ENCODE measurements at places on chromosomes 1 and 21. TPM values are rescaled to one million over a fixed set of nuclear protein-coding genes. Genes with fewer than 3 reads are reported as not detected.

GRCh38 chr1:152050886-152051675, 14.3 kb upstream of the S100A11 start:
- peak; percentile 59 for ATAC-seq

GRCh38 chr21:36976882-36977651, 10.6 kb upstream of the HLCS start:
- no peak for ATAC-seq

- ATAC-seq = no peak
Measured at GRCh38 chr1:207821464-207822045, 69.7 kb downstream of the CD46 start.

DNA sequence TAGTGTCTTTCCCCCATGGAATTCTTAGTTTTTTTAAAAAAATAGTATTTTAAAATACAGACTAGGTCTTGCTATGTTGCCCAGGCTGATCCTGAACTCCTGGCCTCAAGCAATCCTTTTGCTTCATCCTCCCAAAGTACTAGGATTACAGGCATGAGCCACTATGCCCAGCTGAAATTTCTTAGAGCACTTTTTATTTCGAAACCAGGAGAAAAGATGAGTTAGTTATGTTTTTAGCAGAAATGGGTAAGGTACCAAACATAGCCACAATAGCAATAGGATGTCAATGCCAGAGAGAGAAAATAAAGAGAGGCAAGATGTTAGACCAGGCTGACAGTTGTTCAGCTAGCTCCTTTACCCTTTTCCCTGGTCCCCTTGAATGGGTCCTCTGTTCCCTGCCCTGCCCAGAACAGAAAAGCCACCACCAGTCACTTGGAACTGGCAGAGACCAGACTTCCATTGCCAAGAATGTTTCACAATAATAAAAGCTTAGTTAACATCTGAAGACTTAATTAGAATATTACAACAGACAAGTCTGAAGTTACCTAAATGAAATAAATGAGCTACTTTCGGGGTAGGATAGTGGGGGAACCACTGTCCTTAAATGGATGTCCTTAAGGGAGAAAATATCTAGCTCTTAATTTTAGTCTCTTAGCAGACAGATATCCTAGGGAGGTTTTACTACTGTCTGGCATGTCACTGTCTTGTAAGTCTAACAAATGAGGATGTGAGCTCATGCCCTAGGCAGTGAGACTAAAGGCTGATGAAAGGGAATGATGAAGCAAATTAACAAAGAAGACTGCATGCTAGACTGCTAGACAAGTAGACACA, 54.3 kb downstream of the ABL2 start:
- peak; percentile 79 for ATAC-seq

- no peak for ATAC-seq
Measured at GRCh38 chr1:227546598-227547309, 16.6 kb upstream of the ZNF678 start.

DNA sequence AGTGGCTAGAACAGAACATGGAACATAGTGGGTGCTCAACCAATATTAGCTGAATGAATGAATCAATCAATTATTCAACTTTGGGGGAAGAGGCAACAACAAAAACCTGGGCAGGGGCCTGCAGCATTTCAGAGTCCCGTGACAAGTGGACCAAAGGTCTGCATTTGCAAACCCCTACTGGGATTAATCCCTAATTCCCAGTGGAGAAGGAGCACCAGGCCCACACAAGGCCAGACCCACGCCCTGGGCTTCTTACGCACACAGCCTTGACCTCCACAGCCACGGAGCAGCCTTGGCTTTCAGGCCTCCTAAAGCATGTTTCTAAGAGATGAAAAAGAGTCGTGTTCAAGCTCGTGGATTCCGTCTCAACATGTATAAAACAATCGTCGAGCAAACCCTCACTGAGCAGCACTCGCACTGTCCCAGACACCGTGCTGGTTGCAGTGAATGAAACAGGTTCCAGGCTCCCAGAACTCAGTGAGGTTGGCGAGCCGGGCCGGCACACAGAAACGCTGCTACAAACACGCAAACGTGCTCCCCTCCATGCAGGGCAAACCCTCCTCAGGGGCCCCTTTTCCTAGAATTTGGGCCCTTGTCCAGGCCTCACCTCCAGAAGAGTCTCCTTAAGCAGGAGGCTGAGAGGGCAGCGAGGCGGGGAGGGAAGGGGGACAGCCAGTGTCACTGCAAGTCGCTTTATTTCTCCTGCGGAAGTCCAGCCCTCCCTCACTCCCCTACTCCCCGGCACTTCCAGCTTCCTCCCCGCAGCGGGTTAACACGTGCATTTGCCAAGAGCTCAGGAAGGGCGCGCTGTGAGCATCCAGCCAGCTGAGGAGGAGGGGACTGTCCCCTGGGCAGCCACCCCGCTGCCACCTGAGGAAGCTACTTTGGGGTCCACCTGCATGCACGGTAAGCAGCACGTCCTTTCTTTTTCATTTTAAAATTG, 556.4 kb downstream of the KIF26B start:
- peak; percentile 52 for ATAC-seq

GRCh38 chr21:18153063-18153462, 91.6 kb upstream of the CHODL start:
- ATAC-seq = no peak

- no peak for ATAC-seq
Measured at GRCh38 chr1:32179193-32179442, 357 bp upstream of the TXLNA start.

DNA sequence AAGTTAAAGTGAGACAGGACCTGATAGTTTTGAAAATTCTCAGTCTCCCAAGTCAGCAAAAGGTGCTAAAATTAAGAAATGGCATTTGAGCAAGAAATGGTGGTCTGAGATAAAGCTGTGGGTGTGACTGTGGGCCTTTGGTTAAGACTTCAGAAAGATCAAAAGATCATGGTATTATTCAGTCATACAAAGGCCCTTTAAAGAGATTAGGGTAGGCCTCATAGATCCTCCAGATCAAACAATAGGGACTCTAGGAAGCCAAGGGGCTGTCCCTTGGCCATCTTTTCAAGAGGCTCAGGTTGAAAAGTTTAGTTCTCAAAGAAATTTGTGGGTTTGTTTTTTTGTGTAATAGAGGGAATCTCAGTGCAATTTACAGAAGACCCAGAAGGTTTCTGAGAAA, 8.4 kb downstream of the HMGB4 start:
- no peak for ATAC-seq

GRCh38 chr1:21361506-21361905, 71.2 kb upstream of the ECE1 start:
- ATAC-seq = peak; percentile 40

DNA sequence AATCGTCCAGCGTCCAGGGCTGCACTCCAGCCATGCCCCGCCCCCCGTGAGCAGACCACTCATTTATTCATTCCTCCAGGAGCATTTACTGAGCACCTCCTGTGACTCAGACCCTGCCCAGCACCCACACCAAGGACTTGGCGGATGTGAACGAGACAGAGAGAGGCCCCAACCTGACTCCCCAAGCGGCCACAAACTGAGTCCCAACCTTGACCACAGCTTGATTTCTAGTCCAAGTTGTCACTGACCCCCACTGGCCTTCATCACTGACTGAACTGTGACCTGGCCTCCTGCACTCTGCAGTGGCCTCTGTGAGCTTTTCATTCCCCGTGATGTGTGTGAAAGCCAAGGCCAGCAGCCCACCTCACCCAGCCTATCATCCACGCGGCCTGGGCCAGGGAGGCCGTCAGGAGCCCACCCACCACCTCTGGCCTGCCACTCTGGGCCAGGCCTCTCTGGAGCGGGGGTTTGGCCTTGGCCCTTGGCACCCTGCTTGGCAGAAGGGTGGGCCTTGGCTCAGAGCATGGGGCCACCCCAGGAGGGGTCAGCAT, 19.3 kb upstream of the RUNX3 start:
- ATAC-seq = no peak

DNA sequence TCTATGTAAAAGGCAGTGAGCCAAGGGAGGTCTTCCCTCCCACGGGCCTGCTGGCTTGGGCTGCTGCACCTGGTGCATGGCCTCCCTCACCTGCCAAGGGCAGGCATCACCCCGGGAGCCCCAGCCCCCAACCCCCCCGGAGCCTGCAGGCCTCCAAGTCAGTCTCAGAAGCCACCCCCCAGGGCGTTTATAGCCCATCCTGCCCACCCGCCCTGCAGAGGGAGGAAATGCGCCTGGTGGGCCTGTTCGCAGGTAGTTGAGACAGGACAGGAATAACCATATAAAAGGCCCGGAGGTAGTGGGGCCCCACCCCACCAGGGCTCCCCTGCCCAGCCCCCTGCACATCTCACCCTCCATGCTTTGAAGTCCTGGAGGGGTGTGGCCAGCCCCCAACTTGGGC, 18.2 kb upstream of the ARF1 start:
- ATAC-seq = no peak

GRCh38 chr1:26828411-26828991, 2.0 kb downstream of the ZDHHC18 start:
- ATAC-seq = no peak

DNA sequence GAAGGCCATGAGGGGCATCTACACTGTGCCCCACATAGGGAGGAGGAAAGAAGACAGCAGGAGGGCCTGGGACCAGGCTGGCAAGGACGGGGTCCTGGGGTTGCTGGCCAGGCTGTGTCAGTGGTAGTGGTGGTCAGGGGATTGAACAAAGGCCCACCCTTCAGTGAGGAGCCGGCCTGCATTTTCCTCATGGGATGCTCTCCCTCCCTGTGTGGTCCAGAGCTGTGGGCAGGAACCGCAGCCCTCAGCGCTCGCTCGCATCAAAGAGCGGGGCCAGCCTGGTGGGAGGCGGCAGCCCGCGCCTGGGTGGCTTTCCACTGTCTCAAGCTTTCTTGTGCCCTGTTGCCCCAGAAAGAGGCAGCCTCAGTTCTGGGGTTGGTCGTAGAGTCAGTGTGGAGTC, 24.8 kb downstream of the LHX4 start:
- ATAC-seq = no peak

- no peak for ATAC-seq
Measured at GRCh38 chr1:3788756-3789420, 7.4 kb downstream of the LRRC47 start.

- no peak for ATAC-seq
Measured at GRCh38 chr21:15793109-15793508, 63.3 kb downstream of the USP25 start.

- ATAC-seq = peak; percentile 37
Measured at GRCh38 chr1:17045634-17046333, 8.0 kb downstream of the SDHB start.

DNA sequence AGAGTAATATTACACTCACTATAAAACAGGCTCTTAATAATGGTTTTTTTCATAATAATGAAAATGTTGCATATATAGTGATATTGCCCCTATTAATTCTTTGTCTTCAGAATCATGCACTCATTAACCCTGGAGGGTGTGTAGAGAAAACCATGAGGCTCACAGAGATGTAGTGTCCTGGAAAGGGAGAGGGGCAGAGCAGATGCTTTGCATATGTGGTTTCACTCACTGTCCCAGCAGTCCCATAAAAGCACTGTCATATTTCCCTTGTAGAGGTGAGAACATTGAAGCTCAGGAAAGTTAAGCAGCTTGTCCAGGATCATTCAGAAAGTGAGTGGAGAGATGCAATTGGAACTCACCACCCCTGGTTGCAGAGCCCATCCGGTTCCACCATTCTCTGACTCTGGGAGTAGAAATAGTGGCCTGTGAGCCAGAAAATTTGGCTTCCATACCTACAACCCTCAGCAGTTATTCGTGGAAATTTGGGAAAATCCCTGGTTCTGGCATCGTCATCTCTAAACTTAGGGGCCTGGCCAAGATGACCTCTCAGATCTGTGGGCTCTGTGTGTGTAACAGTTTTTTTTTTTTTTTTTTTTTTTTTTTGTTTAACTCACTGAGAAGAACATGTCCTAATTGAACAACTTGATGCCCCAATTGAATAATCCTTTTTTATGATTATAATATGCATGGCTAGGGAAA, 86.4 kb downstream of the RGL1 start:
- no peak for ATAC-seq

GRCh38 chr1:1847061-1847850, 43.6 kb downstream of the GNB1 start:
- ATAC-seq = no peak

DNA sequence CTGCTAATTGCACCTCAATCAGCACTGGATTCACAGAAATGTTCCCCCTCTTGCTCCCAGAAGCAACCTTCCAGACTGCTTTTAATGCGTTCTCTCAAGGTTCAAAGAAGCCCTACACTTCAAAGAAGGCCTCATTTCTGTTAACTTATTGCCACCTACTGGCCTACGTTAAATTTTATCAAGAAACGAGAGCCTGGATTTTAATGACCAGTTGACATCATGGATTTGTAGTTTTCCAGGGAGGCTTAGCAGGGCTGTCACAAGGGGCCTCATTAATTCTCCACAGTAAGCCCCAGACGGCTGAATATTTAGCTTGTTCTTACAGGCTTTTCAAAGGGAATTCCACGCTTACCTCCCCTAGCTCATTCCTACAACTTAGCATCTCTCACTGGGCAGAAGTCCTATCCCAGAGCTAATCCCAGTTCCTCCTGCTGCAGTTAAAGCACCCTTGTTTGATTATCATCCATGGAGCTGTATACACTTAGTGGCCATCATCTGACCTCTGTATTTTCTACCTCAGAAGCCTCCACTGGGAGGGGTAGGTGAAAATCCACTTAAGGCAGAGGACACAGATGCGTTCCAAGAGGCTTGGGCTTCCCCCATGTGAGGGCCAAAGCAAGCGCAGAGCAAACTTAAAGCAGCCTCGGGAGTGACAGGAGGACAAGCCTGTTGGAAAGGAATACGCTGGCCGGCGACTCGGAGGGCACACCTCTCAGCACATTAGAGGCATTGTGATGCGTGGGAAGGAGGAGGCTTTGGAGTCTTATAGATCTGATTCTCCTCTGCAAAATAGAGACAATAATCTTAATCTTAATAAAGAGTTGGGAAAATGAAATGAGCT, 32.2 kb upstream of the CYP4X1 start:
- peak; percentile 46 for ATAC-seq

DNA sequence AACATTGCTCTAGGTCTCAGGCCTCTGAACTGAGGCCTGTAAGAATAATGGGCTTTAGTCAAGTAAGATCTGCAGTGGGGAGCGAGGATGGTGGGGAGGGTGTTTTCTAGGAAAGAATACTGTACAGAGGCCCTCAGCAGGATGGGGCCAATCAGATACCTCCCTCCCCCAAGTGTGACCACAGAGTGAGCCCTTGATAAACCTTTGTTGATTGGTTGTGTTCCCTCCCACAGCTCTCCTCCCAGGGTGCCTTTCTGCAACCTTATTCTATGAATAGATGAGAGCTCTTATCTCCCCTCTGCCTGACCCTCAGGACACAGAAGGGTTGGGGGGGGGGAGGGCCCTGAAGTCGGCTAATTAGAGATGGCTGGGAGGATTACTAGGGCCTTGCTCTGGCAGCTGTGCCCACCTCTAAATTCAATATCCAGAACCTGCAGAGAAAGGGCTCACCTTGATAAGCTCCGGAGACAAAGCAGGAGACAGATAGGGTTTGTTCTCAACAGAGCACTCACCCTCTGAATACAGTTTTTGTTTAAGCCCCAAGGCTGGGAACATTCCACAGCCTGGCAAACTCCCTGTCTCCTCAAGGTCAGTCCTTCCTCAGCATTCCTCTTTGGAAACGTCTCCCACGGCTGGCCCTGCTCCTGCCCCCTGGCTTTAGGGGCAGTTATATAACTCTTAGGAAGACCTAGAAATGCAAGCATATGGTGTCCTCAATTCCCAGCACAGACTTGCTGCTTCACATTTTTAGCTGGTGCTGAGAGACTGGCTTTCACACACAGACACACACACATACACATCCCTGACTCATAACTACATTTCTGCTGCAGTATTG, 42.9 kb downstream of the ATP1A1 start:
- ATAC-seq = no peak

The RASAL2 gene
- 19.2 TPM for total RNA-seq

The TTC24 gene
- not detected for total RNA-seq

The DNAJC6 gene
- total RNA-seq = 0.20 TPM

The ZFP69B gene
- total RNA-seq = 1.6 TPM

The PIK3R3 gene
- 5.5 TPM for total RNA-seq

The TNFSF18 gene
- total RNA-seq = 2.0 TPM

The USH2A gene
- total RNA-seq = not detected

The CELA3A gene
- not detected for total RNA-seq

The REN gene
- not detected for total RNA-seq
